ENCODE measurements at places on chromosomes 1 and 21. TPM values are rescaled to one million over a fixed set of nuclear protein-coding genes. Genes with fewer than 3 reads are reported as not detected.
A peak's percentile ranks its signal among the peaks of the same experiment; 100 is the strongest.

Gene EXO1
- 66.3 TPM for total RNA-seq

Gene SFN
- total RNA-seq: 1.8 TPM

Gene TDRD5
- not detected for total RNA-seq

Gene KLHDC9
- 3.0 TPM for total RNA-seq

Gene CACNA1E
- total RNA-seq: not detected

Gene TMEM52
- total RNA-seq: 2.5 TPM

Gene MUTYH
- total RNA-seq: 69.7 TPM

DNA sequence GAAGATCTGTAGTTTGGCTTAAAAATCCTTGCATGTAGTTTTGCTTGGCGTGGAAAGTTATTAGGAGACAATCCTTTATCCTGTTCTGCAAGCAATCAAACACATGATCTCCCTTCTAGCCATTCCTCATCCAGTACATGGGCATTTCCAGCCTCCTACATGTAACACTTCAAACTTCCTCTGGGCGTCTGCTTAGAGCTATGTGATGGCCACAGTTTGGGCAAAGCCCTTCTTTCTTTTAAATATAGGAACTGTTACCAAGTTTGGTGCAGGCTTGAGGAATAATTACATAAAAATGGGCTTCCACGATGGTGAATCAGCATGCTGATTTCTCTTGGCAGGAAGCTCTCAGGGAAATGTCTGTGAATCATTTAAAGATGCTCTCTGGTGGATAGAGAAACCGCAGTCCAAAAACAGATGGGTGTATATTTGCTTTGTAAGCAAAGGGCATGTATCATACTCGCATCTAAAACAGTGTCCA is 176.9 kb upstream of the FMN2 start:
- DNase-seq: no peak

- no peak for DNase-seq
Observed at GRCh38 chr21:25710550-25710949, 24.2 kb downstream of the ATP5PF start.

DNA sequence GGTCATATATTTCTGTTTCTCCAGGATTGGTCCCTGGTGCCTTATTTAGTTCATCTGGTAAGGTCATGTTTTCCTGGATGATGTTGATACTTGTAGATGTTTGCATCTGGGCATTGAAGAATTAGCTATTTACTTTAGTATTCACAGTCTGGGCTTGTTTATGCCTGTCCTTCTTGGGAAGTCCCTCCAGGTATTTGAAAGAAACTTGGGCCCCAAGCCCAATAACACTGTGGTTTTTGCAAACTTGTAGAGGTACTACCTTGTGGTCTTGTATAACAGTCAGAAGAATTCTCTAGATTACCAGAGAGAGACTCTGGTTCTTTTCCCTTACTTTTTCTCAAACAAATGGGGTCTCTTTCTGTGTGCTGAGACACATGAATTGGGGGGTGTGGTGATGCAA is 251.4 kb upstream of the B3GALT2 start:
- DNase-seq: no peak

DNA sequence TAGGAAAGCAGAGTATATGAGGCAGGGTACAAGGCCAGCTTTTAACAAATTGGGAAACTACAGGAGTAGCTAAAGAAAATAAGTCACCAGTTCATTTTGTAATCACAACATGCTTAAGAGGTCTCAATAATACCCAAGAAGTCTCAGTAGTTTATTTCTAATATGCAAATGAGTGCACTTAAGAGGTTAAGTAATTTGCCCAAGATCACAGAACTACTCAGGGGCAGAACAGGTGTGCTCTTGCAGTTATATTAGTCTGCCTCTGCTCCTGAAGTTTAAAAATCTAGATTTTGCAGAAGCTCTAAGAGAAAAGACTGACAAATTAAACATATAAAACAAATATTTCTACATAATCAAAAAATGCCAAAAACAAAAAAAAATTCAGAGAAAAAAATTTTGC is 6.9 kb downstream of the EPS15 start:
- peak; percentile 55 for DNase-seq

DNA sequence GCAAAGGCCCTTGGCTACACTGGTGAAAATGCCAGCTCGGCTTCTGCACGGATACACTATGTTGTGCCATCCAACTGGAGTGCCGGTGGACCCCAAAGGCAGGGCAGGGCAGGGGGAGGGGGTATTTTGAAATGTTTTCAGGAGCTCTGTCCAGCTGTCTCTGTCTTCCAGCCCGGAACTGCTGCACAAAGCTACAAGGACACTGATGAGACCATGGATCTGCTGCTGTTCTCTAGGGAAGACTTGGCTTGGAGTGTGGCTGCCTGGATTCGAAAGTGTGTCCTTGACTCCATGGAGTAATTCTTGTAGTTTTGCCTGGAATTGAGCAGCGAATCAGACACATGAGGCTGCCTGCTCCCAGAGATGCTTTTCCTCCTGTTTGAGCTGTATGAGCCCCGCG is 42.4 kb downstream of the TTC39A start:
- no peak for DNase-seq

DNA sequence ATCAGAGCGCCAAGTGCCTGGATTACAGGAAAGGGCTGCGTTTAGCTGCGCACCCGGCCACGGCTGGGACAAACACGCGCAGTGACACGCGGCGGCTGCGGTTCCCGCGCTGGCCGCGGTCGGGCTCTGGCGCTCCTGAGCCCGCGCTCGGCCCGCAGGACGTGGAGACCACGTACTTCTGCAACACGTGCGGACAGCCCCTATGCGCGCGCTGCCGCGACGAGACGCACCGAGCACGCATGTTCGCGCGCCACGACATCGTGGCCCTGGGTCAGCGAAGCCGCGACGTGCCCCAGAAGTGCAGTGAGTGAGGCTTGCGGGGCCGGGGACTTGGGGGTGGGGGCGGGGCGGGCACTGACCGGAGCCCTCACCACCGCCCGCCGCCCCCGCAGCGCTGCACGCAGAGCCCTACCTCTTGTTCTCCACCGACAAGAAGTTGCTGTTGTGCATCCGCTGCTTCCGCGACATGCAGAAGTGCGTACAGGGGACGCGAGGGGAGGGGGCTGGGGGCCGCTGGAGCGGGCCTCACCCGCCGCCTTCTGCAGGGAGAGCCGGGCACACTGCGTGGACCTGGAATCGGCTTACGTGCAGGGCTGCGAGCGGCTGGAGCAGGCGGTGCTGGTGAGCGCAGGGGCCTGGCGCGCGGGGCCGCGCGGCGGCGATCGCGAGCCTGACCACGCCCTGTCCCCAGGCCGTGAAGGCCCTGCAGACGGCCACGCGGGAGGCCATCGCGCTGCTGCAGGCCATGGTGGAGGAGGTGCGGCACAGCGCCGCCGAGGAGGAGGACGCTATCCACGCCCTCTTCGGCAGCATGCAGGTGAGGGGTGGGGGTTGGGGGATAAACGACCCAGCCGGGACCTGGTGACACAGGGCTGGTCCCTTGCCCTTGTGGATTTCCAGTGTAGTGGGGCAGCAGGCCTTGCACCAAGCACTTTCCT is 3.1 kb downstream of the RNF207 start:
- DNase-seq: no peak

DNA sequence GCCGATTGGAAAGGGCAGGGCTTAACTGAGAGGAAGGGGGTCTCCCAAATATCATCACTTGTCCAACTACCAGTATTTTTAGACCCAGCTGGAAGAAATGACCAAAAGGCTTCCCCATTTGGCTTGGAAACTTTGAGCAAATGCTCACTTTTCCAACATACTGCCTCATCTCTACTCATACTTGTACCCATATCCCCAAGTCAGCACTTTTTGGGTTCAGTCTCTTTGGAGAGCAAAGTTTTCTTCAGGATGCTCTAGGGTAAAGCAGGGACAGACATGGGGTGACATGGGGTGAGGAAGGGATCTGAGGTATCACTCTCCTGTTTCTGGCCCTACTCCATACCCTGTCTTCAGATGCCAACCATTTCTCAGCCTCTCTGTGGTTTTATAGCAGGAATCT is 27.2 kb downstream of the LRRN2 start:
- DNase-seq: no peak

GRCh38 chr1:31373056-31373896 is at the start of gene FABP3:
Gene FABP3 (minus strand): TSS chr1:31373076. CDS start chr1:31373014, 62 bp downstream.
- DNase-seq: no peak

DNA sequence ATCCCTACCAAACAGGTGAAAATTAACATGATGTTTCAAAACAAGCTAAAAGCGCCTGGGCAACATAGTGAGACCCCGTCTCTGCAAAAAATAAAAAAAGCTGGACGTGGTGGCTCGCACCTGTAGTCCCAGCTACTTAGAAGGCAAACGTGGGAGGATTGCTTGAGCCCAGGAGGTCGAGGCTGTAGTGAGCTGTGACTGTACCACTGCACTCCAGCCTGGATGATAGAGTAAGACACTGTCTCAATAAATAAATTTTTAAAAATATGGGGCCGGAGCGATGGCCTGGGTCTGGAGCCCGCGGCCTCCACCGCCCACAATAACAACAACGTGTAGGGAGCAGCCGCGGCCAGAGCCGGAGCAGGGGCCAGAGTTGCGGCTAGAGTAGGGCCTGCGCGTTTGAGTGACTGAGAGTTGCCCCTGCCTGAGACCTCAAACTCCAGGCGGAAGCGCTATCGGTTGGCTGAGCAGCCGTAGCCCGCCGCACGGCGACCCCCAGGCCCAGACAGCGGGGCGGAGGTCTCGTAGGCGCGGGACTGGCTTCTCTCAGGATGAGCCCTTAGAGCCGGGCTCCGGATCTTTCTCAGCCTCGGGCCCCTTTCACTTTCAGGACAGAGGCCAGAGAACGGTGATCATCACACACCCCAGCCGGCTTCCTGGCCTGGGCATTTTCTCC is 41.4 kb downstream of the ZMYM1 start:
- no peak for DNase-seq

GRCh38 chr1:56617141-56617540 is 28.0 kb upstream of the PRKAA2 start:
- DNase-seq: no peak

DNA sequence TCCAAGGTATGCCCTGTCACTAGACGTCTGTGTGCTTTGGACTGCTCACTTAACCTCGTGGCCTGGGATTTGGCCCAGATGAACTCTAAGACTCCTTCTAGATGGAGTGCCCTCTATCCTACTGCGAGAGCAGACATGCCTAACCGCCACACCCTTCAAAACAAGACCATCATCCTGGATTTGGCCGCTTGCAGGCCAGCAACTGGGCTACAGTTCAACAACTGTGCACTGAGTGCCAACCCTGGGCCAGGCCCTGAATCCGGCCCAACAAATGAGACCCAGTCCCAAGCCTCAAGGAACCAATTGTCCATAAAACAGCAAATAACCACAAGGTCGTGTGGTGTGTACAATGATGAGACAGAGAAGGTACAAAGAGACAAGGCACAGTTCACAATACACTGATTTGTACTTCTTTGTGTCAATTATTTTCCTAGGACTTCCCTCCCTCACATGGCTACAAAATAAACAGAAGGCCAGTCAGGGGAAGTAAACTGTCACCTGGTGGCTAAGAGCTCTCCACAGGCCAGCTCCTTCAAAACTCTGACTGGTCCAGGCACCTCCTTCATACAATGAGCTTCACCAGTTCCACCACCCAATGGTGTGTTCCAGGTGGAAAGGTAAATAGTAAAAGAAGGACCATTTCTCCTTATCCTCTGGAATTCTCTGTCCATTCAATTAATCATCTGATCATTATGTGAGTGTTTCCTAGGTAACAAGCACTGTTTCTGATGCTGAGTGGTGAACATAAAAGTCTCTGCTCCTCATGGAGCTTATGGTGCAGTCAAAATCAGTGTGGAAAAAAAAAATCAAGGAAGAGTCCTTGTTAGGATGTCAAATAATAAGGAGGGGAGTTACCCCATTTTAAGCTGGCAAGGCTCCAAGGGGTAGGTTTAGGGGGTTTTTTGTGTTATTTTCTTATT is 60.4 kb downstream of the CAPZB start:
- no peak for DNase-seq

- no peak for DNase-seq
Observed at GRCh38 chr1:201633297-201633696, 94.4 kb downstream of the NAV1 start.

GRCh38 chr1:240237305-240237721 is 145.6 kb downstream of the FMN2 start:
- no peak for DNase-seq

DNA sequence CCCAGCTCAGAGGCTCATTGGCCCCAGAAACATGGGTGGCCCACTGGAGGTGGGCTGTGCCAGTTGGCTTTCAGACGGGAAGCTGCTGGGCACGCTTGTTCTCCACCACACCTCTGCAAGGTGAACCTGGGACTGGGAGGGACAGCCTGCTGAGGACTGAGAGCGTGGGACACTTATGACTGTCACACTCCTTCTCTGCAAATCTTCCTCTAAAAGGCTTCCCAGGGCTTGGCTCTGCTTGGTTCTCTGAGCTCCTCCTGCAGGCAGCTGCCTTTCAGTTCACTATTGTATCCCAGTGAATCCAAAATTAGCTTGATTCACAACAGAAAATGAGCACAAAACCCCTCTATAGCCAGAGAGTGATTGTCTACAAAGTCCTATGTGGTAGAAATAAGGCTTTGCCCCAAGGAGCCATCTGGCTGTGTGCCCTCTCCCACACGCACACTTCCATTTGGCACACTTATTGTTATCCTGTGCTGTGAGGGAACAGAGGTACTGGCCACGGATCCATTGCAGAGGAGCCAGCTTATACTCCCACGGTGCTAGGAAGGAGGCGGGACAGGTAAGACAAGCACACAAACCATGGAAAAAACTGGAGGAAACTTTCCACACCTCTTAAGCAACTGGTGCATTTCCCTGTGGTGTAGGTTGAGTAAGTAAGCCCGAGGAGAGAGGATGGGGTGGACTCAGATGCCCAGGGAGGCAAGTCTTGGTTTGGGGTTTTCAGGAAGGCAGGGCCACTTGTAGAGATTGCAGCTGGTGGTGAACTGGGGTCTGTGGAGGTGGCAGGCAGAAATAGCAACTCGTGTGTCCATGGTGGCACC is 18.9 kb upstream of the BTG2 start:
- DNase-seq: no peak

DNA sequence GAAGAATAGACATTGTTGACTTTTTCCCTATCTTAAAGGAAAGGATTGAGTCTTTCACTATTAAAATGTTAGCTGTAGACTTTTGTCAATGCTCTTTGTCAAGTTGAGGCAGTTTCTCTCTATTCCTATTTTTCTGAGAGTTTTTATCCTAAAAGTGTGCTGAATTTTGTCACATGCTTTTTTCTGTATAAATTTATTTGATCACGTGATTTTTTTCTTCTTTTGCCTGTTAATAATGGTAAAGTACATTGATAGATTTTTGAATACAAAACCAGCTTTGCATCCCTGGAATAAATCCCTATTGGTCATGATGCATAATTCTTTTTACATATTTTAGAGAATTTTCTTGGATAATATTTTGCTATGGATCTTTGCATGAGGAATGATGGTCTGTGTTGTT is 60.1 kb downstream of the DNAH14 start:
- DNase-seq: no peak
